ENCODE measurements at places on chromosomes 2 and 18.
A peak's percentile ranks its signal among the peaks of the same experiment; 100 is the strongest.

- no peak for DNase-seq
Measured at GRCh38 chr2:117555965-117556364, 258.5 kb upstream of the DDX18 start.

DNA sequence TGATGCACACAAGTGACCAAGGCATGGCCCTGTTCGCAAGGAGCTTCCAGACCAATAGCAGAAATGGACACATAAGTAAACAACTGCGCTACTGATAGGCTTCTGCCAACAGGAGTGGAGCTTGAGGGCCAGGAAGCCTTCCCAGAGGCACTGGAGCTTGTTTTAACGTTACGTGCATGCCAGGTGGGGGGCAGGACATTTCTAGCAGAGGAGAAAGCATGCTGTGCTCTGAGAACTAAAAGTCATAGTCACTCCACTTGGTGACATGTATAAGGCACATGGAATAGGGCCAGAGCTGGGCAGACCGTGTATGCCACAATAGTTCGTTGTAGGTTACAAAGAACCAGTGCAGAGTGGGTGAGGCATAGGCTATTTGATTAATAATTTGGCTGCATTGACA lies 184.2 kb downstream of the NEDD4L start:
- no peak for DNase-seq

- no peak for DNase-seq
Measured at GRCh38 chr2:149180226-149180875, 141.9 kb downstream of the LYPD6B start.

- DNase-seq = no peak
Measured at GRCh38 chr2:198697218-198697617, 760.5 kb downstream of the SATB2 start.

GRCh38 chr2:213189001-213189899 lies 37.8 kb upstream of the IKZF2 start:
- no peak for DNase-seq

GRCh38 chr2:214203744-214204289 lies 207.0 kb upstream of the VWC2L start:
- no peak for DNase-seq

DNA sequence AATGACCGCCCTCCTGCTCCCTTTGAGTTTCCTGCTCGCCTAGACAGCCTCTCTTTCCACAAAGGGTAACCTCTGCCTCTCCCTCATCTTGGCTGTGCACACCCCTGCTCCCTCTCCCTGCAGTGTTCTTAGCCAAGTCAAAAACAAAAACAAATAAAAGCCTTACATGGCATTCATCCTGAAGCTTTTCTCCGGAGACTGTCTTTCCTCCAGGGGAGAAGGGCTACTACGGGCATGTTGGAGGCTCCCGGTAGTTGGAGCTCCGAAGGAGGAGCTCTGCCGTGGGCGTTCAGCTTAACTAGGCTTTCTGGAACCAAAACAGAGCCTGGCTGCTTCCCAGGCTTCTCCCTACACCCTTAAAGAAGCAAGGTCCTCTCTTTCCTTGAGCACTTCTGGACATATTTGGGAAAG lies 104.2 kb downstream of the TPGS2 start:
- DNase-seq = no peak

DNA sequence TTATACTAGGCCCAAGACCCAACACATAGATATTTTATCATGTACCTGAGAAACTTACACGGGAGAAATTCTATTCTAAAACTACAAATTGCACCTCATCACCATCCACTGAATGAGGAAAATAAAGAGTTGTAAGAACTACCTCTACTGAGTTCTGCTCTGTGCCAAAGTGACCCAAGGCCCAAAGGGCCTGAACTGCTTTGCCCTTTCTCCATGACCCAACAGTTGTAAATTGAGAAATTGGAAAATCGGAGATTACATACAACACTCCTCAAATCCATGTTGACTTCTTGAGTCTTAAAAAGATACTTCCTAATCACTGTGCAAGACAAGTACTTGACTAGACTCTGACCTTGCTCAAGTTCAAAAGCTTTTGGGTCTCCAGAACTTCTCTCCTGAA lies 8.8 kb downstream of the NR4A2 start:
- no peak for DNase-seq

GRCh38 chr18:13103366-13103765 lies 112.2 kb downstream of the CEP192 start:
- no peak for DNase-seq

DNA sequence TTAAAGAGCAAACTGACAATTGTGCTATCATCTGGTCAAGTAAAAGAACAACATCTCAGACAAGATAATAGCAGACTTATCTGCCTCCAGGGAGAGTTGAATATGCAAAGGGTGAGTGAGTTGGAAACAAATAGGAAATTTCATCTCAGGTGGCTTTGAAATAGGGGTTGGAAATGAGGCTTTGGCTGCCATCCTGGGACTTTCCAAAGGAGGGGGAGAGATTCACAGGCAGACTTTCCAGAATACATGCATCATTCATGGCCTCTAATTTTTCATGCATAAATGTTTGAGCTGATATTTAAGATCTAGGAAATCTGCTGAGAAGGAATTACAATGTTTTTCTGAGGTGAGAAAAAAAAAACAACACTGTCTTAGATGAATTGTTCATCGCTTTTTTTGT lies 300.5 kb downstream of the ALK start:
- no peak for DNase-seq

DNA sequence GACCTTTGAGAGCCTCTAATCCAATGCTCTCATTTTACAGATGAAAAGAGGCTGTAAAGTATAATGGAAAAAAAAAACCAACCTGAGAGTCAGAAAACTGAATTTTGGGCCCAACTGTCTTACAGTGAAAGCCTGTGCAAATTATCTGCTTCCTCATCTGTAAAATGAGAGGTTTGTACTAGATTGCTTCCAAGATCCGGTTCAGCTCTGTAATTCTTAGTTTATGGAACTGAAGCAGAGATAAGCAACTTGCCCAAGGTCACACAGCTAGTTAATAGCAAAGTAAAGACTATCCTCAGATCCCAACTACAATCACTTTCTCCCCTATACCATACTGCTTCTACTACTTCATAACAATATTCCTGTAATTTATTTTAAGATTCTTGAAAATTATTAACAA lies 6.3 kb downstream of the TLK1 start:
- DNase-seq = peak; percentile 49

DNA sequence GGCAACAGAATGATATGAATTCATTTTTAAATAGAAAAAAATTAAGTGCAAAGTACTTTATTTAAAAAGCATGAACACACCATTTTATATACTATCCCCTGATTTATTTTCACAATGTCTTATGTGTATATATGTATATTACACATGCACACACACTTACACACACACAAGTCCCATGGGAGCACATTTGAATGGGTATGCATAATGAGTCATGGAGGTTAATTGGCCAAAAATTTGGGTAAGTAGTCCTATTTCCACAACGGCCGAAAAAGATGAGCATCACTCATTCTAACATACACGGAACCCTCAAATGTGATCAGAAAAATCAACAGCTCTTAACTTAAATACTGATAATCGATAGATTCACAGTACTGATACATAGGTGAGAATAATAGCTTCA lies 97.4 kb upstream of the NABP1 start:
- DNase-seq = no peak

DNA sequence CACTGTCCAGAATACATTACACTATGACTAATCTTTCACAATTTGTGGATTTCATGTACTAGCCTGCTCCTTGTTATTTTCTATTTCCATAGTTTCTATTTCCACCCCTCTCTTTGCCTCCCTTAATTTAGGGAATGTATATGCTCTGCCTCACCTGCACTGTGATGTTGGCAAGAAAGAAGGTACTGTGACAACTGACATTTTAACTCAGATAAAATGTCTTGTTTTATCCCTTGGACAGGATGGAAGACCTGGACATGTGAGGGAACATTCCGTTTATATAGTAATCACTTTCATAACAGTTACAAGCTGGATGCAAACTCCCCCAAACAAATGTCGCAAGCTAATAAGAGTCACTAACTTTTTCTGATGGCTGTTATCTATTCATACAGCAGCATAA lies 21.5 kb upstream of the DSG3 start:
- no peak for DNase-seq

DNA sequence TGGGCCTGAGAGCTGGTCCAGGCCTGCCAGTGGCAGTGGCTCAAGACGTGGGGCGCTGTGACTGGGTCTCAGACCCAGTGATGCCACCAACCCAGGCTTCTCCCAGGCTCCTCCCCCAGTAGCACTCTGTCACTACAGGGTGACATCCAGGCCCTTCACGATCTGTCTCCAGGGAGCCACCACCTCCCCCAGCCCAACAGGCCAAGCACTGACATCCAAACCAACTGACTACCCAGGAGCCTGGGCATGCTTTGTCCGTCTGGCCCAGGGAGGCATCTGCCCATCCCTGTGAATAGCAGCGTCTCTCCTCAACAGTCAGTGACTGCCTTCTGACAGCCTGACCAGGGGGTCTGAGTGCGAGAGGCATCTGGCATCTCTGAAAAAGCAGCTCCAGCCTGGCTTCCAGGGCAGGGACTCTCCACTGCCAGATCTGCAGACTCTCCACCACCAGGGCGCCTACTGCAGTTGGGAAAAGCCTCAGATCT lies 13.0 kb downstream of the TEX44 start:
- DNase-seq = no peak

GRCh38 chr2:102004581-102004980 lies 12.8 kb downstream of the IL1R2 start:
- DNase-seq = no peak

DNA sequence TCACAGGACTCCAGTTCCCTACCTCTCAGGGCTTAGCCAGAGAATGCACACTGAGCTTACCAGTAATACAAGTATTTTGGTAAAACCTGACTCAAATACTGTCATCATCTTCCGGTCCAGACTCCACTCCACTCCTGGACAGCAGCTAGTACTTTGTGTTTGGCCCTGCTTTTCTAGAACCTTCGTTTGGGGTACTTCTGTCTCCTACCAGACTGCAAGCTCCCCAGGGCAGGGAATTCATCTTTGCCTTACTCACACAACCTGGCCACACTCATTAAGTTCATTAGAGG lies 108.9 kb upstream of the CDC42EP3 start:
- DNase-seq = no peak

All from MV-4-11 (cell line).